ENCODE measurements at places on chromosomes 1 and 21. TPM values are rescaled to one million over a fixed set of nuclear protein-coding genes. Genes with fewer than 3 reads are reported as not detected.

The WNT2B gene
- 3.4 TPM for polyA plus RNA-seq

The FCGR2B gene
- polyA plus RNA-seq, result 0.05 TPM

The OPTC gene
- not detected for polyA plus RNA-seq

The ST6GALNAC3 gene
- polyA plus RNA-seq, result 12.1 TPM

The PLA2G5 gene
- polyA plus RNA-seq, result not detected

The TBX15 gene
- 0.02 TPM for polyA plus RNA-seq

The HTR1D gene
- polyA plus RNA-seq, result 0.39 TPM

The AK5 gene
- polyA plus RNA-seq, result 22.9 TPM

The APOBEC4 gene
- polyA plus RNA-seq, result not detected

The PSRC1 gene
- 20.3 TPM for polyA plus RNA-seq

The CD244 gene
- polyA plus RNA-seq, result not detected

The ENO1 gene
- 1,599 TPM for polyA plus RNA-seq

The NTMT2 gene
- not detected for polyA plus RNA-seq

The HTR6 gene
- 0.05 TPM for polyA plus RNA-seq

The SPOCD1 gene
- 10.7 TPM for polyA plus RNA-seq

Measured in SK-N-SH (cell line).